ENCODE measurements at places on chromosomes 5 and 9.

GRCh38 chr9:129143031-129143927, 32.1 kb downstream of the PTPA start:
- peak; percentile 90 for DNase-seq

- peak; percentile 64 for DNase-seq
Observed at GRCh38 chr9:80410106-80410505, 838.3 kb downstream of the TLE4 start.

- DNase-seq, result no peak
Observed at GRCh38 chr5:172701291-172701656, 60.2 kb downstream of the NEURL1B start.

DNA sequence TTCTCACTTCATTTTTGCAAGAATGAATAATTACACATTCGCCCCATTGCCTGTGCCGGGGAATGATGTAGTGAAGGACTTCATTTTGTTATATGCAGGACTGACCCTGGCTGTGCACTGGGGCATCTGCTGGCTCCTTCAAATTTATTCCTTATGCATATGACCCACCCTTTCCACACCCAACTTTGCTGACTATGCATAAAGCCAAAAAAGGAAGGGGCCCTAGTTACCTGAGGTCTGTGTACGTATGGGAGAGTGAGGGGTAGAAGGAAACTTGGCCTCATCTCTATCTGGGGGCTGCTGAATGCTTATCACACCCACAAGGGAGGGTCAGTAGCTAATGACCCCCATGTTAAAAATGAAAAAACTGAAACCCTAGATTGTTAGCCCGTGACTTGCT, 259.6 kb downstream of the SMARCA2 start:
- no peak for DNase-seq

DNA sequence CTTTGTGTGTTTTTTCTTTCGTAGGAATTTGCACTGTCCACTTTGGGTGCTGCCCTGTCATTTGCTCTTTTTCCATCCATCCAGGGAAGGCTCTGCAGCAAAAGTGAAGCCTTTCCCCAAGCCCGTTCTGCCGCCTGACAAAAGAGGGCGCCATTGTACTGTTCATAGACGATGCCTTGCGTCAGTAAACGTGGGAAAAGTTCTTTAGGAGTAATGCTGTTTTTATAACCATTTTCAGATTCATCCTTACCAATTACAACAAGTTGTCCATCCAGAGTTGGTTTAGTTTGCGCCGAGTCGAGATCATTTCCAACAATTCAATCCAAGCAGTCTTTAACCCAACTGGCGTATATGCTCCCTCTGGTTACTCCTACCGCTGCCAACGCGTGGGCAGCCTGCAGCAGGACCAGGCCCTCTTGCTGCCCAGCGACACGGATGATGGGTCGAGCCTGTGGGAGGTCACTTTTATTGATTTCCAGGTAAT, 34.3 kb upstream of the RPS23 start:
- peak; percentile 83 for DNase-seq

GRCh38 chr5:150309101-150309885, 6.6 kb upstream of the ARSI start:
- DNase-seq, result no peak

DNA sequence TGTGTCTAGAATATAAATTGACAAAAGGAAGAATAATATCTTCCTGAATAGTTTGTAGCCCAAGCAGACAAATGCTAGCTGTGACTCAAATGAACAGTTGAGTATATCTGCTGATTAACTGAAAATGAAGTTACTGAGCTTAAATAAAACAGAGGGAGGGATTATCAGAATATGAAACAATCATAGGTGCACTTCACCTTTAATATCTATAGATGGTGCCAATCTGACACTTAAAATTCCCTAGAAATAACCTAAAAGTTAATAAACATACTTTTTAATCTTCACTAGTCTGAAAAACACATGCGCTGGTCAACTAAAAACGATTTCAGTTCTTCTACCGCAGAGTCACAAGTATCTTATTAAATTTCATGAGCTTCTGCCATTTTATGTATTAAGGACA, 280.8 kb upstream of the RASA1 start:
- no peak for DNase-seq

GRCh38 chr9:137376386-137376785, 46.6 kb downstream of the EXD3 start:
- no peak for DNase-seq

GRCh38 chr5:133605323-133605722, 7.0 kb downstream of the FSTL4 start:
- no peak for DNase-seq

GRCh38 chr9:136776947-136777346, 12.6 kb upstream of the LCN15 start:
- no peak for DNase-seq

DNA sequence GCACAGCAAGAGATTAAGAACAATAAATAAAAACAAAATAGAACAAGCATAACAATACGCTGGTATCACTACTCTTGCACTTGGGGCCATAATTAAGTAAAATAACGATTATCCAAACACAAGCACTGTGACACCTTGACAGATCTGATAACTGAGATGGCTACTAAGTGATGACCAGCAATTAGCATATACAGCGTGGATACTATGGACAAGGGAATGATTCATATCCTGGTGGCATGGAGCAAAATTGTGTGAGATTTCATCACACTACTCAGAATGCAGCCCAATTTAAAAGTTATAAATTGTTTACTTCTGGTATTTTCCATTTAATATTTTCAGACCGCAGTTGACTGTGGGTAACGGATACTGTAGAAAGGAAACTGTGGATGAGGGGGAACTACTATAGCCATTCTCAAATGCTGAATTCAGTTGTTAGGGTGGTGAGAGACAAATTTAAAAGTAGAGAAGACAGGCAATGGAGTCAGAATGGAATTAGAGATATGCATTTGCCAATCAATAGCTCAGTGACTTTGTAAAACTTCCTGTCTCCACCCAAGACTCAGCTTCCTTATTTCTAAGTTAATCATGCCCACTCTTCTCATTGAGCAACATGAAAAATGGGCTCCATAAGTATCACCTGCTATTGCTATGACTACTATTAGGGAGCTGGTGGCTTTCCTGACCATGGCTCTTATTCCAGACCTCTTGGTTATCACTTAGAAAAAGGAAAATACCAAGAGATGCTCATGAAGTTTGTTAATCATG, 300.8 kb downstream of the TRIM32 start:
- DNase-seq, result no peak

- DNase-seq, result no peak
Observed at GRCh38 chr9:80763536-80763935, 925.8 kb downstream of the TLE1 start.

DNA sequence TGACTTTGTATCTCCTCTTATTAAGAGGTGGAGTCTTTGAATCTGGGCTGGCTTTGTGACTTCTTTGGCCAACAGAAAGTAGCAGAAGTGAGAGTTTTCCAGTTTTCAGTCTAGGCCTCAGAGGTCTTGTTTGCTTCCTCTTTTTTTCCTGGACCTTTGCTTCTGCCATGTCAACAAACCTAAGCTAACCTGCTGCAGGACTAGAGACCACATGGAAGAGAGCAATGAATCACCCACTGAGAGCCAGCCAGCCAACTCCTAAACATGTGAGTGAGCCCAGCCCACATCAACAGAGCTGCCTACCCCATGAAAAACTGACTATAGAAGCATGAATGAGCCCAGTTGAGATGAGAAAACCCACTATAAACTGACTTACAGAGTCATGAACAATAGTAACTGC, 29.9 kb downstream of the MRPL22 start:
- DNase-seq, result no peak

GRCh38 chr9:94632737-94633136, 6.6 kb downstream of the FBP1 start:
- DNase-seq, result no peak
